Stimulated activated CD4-positive, alpha-beta T cell treated with anti-CD3 and anti-CD28 coated beads, Interleukin-4, amount 100 ng/mL, for 48 hours (primary cell): ENCODE measurements at places on chromosomes 2 and 18.

DNA sequence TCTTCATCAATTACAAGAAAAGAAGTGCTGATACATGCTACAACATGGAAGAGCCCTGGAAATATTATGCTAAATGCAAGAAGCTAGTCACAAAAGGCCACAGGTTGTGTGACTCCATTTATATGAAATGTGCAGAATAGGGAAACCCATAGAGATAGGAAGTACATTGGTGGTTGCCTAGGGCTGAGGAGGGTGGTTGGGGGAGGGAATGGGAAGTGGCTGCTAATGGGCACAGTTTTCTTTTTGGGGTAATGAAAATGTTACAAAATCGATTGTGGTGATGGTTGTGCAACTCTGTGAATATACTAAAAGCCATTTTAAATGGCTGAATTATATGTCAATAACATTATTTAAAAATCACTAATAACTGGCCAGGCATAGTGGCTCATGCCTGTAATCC is 24.3 kb upstream of the RESP18 start:
- no peak for DNase-seq

- DNase-seq = no peak
Measured at GRCh38 chr2:38464971-38465788, 88.1 kb upstream of the ATL2 start.

GRCh38 chr2:95346231-95346737 is 49.1 kb downstream of the KCNIP3 start:
- DNase-seq = peak; percentile 7

DNA sequence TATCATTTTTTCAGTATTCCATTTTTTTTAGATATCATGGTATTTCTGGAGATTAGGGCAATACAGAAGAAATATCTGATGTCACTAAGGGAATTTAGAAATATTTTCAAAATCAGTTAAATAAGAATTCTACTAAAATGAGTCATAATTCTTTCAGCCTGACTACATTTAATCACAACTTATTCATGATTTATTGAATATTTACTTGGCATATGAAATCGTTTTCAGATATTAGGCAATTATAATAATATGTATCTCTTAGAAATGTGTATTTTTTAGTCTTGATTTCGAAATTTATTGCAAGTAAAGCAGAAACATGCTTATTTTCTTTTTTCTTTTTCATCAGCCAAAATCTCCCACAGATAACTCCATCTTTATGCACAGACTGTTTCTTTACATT is 142.2 kb downstream of the CCDC102B start:
- no peak for DNase-seq

GRCh38 chr18:25058521-25058920 is 293.4 kb downstream of the ZNF521 start:
- no peak for DNase-seq

DNA sequence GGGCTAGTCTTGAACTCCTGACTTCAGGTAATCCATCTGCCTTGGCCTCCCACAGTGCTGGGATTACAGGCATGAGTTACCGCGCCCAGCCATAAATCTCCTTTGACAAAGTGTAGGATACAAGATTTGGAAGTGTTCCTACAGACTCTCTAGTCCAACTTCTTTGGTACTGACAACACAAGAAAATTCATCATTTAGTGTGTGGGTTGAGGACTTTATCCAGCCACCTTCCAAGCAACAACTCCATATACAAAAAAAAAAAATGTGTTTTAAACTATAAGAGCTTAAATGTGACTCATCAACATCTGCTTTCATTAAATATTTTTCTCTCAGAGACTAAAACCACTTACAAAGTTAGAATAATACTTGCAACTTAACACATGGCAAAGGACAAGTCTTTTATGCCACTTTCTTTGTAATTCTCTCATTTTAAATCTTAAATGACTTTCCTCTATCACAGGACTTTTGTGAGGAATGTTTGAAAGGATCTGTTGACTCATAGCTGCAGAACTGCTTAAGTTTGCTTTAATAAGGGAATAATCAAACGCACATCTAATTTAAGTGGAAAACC is 46.2 kb upstream of the ITGAV start:
- DNase-seq = no peak

DNA sequence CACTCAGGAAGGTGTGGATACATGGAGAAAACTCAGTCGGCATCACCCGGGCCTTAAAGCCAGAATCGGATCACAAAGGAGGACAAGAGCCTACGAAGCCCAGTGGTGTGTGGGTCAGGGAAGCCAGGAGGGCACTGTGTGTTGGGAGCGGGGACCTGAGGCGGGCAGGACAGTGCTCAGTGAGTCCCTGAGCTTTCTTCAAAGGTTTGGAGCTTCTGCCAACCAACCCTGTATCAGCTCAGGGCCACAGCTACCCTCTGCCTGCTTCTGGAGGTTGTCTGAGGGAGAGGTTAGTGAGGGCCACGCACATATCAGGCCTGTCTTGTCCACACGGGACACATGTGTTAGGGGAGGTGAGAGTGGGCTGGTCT is 52.4 kb downstream of the DYSF start:
- DNase-seq = no peak

DNA sequence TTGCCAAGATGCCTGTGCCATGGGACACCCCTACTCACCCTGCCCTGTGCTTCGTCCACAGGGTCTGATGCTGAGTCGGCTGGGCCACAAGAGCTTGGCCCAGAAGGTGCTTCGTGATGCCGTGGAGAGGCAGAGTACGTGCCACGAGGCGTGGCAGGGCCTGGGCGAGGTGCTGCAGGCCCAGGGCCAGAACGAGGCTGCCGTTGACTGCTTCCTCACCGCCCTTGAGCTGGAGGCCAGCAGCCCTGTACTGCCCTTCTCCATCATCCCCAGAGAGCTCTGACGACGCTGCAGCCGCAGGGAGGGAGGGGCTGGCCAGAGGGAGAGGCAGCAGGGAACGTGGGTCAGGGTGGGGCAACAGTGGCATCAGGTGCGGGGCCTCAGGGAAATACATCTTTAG is 81.5 kb downstream of the STPG4 start:
- no peak for DNase-seq
